ENCODE measurements at places on chromosomes 3 and 15.

GRCh38 chr3:56758539-56758981 is 43.2 kb downstream of the ARHGEF3 start:
- DNase-seq, result no peak

GRCh38 chr3:46860017-46860809 is 3.0 kb downstream of the MYL3 start:
- DNase-seq, result no peak

- no peak for DNase-seq
These were observed 216.8 kb upstream of the RBMS3 start for GRCh38 chr3:29064085-29064484.

- DNase-seq, result no peak
These were observed 75.7 kb upstream of the C15orf39 start for GRCh38 chr15:75125935-75126334.

- no peak for DNase-seq
These were observed 71.3 kb upstream of the PHLDB2 start for GRCh38 chr3:111787556-111788463.

- DNase-seq, result no peak
These were observed 86.9 kb downstream of the SEMA5B start for GRCh38 chr3:122940628-122941086.

- DNase-seq, result no peak
These were observed 8.1 kb downstream of the KBTBD13 start for GRCh38 chr15:65084500-65085206.

DNA sequence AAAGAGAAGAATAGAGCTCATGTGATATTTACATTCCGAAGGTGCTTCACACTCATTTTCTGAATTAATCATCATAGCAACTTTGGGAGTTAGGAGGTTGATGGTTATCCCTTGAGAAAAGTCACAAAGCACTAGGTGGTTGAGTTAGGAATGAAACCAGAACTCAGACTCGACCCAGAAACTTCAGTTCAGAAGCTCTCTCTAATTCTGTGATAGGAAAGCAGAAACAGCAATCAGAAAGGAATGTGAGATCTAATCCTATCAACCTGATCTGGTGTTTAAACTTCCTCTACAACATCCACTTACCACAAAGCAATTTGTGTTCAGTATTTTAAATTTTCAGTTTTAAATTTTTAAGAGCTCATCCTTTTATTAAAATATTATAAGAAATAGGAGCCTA is 211.2 kb downstream of the CNTN3 start:
- no peak for DNase-seq

GRCh38 chr15:56913241-56913640 is 5.2 kb upstream of the TCF12 start:
- no peak for DNase-seq

DNA sequence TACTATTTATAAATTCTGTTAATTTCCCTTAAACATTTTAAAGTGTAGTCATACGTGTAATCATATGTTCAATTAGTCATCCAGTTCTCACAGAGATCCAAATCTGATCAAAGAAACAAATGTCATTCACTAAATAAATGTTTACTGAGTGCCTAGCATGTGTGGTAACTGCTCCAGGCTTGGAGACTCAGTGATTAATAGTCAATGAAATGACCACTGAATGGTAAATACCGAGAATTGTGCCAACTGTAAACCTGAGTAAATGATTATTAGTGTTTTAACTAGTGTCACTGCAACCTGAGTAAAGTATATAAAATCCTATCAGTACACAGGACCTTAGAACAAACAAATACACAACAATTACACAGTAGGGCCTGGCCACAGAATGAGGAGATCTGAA is 52.3 kb downstream of the SH3GL3 start:
- no peak for DNase-seq

- DNase-seq, result no peak
These were observed 34.0 kb upstream of the SH3GL3 start for GRCh38 chr15:83413054-83413719.

DNA sequence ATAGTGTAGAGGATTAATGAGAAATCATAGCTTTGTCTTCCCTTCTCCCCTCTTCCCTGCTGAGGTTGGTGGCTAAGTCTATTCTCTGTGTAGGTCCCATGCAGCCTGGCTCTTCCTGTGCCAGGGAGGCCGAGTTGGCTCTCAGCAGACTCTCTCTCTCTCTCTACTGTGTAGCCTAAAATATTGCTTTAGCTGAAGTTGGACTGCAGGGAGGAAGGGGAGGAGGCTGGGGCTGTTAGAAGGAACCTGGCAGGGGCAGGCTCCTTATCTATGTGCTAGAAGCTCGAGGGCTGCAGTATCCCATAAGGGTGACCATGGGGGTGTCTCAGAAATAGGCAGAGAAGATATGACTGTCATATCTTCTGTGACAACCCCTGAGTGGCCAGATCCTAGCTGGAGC is 160.8 kb downstream of the EPHB1 start:
- no peak for DNase-seq

GRCh38 chr3:25678581-25678980 is 13.9 kb upstream of the TOP2B start:
- no peak for DNase-seq

DNA sequence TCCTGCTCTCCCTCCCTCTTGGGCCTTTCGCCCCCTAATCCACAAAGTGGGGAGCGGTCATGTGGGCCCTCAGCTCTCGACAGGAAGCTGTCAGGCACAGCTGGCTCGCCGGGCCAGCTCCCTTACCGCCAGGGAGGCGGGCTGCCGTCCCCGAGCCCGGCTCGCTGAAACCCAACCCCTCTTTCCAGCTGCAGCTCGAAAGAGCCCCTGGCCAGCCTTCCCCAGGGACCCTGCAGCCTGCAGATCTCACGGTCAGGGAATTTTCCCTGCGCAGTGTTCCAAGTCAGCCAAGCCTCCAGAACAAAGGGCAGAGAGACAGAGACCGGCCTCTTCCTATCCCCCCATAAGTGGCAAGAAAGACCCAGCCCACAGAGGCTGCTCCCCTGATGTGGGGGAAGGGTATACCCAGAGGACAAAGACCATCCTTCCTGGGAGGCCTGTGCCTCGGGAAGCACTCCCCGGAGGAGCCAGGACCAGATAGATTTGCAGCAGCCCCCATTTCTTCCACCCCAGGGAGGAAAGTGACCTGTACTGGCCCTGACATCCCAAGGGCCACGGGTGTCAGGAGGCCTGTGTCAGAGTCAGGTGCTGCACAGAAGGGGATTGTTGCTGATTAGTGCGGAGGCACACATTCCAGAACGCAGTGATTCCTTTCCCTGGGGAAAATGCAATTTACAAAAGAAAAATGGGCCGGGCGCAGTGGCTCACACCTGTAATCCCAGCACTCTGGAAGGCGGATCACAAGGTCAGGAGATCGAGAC is 32.6 kb downstream of the MAGEF1 start:
- DNase-seq, result no peak

- DNase-seq, result no peak
These were observed 193.1 kb downstream of the SHQ1 start for GRCh38 chr3:72655131-72655551.

GRCh38 chr3:31804251-31805051 is 176.6 kb downstream of the OSBPL10 start:
- no peak for DNase-seq

DNA sequence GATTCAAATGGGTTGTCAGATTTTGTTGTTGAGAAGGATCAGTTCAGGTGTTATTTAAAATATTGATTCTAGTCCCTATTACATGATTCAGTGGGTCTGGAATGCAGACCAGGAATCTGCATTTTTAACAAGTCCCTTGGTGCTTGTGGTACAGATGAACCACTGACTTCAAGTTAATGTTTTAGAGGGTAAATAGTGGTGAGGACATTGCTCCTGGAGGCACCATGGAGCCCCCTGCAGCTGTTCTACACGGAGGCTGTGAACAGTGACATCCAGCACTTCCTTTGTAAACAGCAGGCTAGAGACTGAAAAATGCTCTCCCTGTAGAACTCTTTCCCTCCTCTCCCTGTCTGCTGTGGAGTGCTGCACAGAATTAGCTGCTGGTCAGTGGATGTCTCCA is 4.8 kb upstream of the FSIP1 start:
- DNase-seq, result no peak

DNA sequence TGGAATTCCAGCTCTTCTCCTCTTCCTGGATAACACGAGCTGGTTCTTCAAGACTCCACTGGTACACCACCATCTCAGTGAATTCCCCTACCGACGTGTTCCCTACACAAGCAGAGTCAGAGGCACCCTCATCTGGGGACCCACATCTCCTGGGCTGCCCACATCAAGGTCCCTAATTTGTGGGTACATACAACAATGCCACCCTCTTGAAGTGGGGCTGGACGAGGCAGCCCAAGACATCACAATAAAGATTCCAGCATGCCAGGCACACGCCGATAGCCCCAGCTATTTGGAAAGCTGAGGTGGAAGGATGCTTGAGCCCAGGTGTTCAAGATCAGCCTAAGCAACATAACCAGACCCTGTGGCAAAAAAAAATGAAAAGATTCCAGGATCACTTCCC is 221.2 kb upstream of the LINGO1 start:
- DNase-seq, result no peak

Measured in cortex of kidney (tissue), 1 donor.